ENCODE measurements at places on chromosomes 7 and 10.

GRCh38 chr10:119620241-119621077, 23.7 kb upstream of the TIAL1 start:
- peak; percentile 15 for DNase-seq

- no peak for DNase-seq
These were observed 7.0 kb downstream of the OSBPL3 start for GRCh38 chr7:24972991-24973390.

DNA sequence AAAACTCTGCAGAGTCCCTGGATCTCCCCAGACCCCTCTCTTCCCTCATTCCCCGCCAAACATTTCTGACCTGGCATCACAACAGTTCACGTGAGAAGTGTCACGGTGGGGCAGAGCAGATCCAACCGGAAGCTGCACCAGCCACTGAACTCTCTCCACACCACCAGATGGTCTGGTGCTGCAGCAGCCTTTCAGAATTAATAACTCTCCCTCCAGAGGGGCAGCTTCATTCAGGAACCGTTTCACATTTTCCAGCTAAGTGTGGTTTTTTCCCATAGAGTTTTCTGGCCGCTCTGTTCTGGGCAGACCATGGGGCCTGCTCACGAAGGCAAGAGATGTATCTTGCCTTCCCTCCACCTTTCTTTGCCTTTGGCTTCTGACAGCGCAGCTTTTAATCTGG, 486.7 kb upstream of the GALNT17 start:
- DNase-seq = no peak

DNA sequence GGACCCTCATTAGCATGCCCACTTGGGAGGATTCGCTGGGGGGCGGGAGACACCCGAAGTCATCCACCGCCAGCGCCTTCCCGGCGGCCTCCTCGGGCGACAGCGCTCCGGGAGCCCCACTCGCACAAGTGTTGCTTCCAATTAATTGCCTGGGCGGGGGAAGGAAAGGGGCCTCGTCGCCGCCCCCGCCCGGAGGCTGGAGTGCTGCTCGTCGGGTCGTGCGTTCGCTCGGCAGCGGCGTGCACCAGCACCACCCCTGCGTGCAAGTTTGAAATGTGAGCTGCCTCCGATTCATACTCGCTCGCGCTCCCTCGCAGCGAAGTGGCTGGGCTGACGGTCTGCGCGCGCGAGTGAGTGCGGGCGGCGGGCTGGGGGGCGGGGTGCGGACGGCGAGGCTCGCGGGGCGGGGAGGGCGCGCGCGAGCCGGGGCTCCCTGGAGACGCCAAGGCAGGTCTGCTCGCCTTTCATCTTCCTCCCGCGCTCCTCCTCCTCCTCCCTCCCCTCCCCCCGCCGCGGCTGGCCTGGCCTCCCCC, 104.6 kb upstream of the PPIF start:
- DNase-seq = peak; percentile 82

All from activated CD8-positive, alpha-beta T cell treated with anti-CD3 and anti-CD28 coated beads for 36 hours (primary cell).